Left lobe of liver (tissue), 2 donors: ENCODE measurements at places on chromosomes 4 and X.

DNA sequence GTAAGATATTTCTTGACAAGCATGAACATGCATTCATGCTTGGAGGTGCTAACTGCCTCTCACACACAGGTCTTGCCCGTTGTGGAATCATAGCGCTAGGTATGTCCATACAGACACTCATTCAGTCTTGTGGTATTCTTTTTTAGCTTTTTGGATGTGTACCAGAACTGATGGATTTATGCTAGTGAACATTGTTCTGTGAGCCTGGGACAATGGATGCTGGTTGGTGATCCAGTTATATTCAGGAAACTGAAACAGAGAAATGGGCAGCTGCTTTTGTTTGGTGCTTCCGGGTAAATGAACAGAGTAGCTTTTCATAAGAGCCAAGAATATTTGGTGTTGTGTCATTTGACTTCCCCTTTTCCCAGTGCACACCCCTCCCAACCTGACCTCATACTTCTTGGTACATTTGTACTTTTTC, 78.9 kb upstream of the SLC4A4 start:
- no peak for DNase-seq

DNA sequence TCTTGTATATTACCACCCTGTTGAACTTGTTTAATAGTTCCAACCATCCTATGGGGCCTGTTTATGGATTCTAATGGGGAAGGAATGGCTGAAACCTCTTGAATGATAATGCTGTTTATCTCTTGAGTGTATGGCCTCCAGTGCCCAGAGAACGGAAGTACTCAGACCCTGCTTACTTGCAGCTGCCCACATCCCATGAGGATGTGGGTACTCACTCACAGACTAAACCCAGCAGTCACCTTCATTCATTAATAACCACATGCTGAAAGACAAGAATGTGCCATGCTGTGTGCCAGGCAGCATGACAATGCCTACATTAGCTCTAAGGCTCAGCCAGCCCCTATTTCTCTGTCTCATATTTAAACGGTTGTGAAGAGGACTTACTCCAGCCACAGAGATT, 5.9 kb upstream of the ARMCX5 start:
- no peak for DNase-seq

DNA sequence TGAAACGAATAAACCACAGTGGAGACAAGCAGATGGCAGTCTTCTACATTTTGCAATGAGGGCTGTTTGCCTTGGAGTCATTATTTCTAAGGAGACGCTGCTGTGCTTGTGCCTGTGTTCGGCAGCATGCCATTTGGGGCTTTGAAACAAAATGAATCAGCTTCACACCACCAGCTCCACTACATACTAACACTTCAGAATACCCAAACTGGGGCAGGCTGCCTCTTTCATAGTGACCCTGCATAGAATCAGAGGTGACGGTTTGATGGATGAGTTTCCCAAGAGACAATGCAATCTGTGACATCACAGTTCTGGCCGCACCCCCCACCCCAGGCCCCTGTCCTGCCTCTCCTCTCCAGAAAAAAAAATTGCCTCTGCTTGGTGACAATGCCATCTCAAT, 57.1 kb upstream of the MID1 start:
- DNase-seq, result no peak

GRCh38 chr4:158625544-158625943, 46.1 kb downstream of the C4orf46 start:
- no peak for DNase-seq

GRCh38 chrX:153701706-153702105, 14.0 kb downstream of the SLC6A8 start:
- DNase-seq, result no peak

- no peak for DNase-seq
Observed at GRCh38 chr4:76881375-76881774, 16.6 kb downstream of the SOWAHB start.

- no peak for DNase-seq
Observed at GRCh38 chr4:145635630-145636029, 16.4 kb downstream of the MMAA start.

GRCh38 chr4:141174457-141174856, 41.2 kb upstream of the RNF150 start:
- no peak for DNase-seq

GRCh38 chr4:6582889-6583490, 8.0 kb downstream of the MAN2B2 start:
- no peak for DNase-seq

DNA sequence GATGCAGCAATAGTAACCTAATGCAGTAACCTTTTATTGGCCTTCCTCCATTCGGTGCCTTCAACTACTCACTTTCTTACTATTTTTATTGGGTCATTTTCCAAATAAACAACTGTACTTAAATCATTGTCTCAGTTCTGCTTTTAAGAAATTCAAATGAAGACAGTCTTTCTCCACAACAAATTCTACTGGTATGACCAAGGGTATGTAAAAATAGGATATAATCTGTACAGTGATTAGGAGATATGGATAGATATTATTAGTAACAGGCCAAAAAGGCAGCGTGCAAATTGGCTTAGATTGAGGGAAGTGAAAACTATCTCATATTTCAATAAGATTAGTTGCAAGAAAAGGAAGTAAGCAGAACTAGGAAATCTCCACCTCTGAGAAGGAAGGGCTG, 177.4 kb upstream of the PPP1R2C start:
- no peak for DNase-seq

DNA sequence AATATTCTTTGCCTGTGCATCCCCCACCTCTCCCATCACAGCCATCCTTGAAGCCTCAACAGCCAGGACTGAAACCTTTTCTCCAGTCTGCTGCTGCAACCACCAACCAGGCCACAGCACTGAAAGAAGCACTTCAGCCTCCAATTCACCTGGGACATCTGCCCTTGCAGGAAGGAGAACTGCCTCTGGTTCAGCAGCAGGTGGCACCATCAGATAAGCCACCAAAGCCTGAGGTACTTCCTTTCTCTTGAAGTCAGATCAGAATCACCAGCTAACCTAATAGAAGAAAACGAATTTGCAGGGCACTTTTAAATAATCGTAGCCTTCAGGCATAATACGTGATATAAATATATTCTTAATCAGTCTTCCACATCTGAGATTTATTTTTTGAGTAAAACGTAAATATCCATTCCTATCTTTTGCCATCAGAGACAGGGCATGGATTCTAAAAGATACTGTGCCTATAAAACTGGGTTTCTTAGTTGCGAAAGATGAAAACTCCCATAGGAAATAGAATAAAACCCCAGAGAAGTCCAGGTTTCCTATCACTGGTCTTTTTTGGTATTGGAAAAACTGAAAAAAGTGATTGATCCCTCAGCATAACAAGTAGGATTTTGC, 9.5 kb downstream of the AMBN start:
- peak; percentile 50 for DNase-seq
